ENCODE measurements at places on chromosomes 2 and 18.

GRCh38 chr2:215454519-215455246 is 18.8 kb upstream of the FN1 start:
- no peak for DNase-seq

DNA sequence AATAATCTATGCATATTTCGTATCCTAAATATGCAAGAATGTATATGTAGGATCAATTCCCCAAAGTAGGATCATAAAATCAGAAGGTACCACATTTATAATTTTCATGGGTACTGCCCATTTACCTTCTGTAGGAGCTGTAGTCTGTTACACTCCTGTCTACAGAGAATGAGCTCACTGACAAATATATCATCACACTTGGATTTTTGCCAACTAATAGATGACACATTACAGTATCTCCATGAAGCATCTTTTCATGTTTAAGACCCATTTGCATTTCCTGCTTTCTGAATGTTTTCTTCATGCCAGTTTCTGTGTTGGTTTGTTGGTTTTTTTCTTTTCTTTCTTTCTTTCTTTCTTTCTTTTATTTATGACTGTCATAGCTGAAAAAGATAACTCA is 70.9 kb upstream of the EML6 start:
- no peak for DNase-seq

GRCh38 chr2:118148809-118149208 is 60.5 kb downstream of the INSIG2 start:
- no peak for DNase-seq

- no peak for DNase-seq
Observed at GRCh38 chr18:39019989-39020388, 1454.4 kb upstream of the CELF4 start.

GRCh38 chr18:79585395-79586370 is 93.9 kb upstream of the CTDP1 start:
- DNase-seq, result no peak

DNA sequence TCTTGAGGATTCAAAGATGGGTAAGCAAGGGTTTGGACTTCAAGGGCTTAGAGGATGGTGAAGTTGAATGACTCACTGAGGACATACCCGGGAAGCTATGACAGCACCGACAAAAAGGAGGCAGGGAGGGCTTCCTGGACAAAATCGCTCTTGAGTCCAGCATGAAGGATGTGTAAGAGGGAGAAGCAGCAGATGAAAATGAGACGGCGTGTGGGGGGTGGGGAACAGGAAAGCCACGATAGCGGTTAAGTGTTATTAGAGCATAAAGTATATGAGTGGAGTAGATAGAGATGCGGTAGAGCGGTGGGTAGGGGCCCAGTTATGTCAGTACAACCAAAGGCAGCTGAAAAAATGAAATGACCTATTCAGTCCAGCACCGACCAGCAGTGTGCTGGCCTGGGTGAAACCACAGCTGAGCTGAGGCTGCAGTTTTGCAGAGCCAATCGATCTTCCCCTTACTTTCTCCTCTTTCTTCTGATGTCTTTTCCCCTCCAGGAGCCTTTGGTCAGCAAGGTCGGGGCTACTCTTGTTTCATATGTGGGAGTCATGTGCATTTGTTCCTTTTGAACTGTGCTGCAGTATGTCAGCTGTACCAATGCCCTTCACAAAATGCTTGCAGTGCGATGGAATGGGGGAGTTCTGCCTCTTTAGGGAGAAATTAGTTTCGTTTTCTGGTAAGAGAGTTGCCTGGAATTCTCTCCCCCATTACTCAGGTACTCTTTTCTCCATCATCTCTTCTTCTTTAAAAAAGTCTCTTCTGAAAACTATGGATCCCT is 2.0 kb upstream of the THUMPD2 start:
- no peak for DNase-seq

- DNase-seq, result no peak
Observed at GRCh38 chr2:159737917-159738296, 25.6 kb downstream of the MARCHF7 start.

DNA sequence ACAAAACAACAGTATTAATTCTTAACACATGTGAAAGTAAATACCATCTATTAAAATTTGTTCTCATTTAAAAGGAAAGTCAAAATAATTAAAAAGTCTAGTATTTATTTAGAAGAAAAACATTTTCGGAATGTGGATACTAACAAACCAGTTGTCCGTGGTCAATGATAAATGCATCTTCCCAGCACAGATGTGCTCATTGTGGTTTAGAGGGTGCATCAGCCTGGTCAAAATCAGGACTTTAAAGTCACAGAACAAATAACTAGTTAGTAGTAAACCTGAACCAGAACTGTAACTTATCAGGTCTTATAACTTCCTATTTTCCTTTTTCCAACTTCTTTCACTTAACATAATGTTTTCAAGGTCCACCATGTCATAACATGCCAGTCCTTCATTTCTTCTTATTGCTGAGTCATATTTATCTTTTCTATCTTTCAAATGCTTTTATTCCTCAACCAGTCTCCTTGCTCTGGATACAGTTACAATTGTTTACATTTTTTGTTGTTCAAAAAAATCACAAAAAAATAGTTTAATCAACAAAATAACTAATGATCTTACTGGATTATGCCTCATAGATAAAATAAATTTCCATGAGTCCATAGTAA is 55.8 kb downstream of the ID2 start:
- DNase-seq, result no peak

DNA sequence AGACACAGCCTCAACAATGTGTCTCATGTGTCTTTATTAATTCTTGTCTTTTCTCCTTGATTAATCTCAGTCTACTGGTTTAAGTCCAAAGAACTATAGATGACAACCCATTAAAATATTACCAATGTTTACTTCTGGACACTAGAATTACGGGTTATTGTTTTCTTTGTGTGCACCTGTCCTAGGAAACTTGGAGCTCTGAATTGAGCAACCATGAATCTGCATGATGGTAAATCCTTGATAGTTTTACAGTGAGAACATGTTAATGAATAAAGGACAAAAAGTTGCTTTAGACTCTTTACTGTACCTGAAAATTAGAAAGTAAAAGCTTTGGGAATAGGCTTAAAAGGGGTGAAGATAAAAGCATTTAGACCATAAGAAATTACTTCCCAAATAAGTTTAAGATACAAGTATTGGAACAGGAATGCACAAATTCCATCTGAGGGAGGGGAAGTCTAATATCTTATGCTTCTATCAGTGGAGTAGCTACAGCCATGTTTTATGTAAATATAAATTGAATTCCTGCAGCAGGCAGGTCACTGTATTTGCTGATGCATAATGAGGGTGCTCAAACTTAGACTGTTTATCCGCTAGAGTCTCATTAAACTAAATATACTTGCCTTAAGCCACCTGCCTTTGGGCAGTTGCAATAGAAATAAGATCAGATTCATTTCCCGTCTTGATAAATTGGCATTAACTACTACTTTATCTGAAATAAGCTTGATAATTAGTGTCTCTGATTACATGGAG is 603.7 kb upstream of the GCFC2 start:
- no peak for DNase-seq

DNA sequence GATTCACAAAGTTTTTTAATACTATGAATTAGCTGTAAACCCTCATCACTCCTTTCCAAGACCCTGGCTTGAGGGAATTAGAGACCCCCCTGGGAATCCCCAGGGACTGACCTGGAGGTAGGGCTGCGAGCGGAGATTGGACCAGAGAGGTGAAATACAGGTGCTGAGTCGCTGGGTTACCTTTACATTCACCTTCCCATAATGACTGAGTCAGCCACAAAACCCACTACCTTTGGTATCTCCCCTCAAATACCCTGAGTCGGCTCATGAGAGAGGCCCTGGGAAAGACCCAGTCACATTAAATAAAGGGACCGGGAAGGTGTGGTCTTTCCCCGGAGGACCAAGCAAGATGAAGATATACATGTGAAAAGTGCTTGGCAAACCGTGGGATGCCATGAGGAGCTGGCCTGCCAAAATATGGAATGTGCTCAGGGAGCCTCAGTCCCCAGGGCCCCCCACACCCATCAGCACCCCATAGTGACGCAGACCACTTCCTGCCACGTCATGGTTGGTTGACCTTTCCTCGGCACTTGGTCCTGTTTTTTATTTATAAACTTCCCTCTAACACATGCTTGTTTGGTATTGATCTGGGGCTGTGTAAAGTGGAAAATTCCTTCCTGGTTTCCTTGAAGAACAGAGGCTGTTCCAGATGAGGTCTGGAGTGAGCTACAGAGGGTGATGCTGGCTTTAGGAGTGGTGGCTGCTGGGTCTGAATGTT is 51.4 kb downstream of the IL1RL2 start:
- DNase-seq, result peak; percentile 64

DNA sequence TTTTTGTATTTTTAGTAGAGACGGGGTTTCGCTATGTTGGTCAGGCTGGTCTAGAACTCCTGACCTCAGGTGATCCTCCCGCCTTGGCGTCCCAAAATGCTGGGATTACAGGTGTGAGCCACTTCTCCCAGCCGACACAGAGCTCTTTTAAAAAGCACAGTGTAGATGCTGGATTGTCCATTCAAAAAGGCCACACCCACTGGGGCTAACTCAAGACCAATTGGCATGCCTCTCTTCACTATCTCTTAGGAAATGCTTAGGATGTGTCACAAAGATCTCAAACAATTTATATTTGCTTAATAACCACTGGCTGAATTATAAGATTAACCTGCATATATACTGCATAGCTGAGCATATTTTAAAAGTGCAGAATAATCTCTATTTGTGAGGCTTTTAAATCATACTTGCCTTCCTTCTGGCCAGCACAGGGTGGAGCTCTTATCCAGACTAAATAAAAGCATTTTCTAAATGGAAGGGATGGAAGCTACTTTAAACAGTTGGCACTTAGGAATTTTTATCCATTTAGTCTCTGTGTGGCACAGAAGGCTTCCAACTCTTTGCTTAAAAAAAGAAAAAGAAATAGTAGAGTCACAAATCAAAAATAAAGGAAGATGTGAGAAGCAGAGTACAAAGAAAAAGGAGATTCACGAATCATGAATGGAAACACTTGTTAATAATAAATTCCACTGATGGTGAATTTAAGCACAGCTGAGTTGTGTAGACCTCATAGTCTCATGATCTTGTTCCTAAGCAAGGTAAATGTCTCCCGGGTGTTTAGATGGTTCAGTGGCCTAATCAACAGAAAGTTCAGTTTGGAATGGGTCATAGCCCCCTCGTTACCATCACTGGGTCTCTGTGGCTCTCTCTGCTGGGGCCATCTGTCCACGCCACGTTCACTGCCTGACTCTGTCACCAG is 22.4 kb downstream of the CRYGD start:
- DNase-seq, result no peak

- no peak for DNase-seq
Observed at GRCh38 chr2:148922776-148923475, 47.9 kb downstream of the KIF5C start.

GRCh38 chr2:234764372-234764771 is 187.4 kb upstream of the SH3BP4 start:
- no peak for DNase-seq

DNA sequence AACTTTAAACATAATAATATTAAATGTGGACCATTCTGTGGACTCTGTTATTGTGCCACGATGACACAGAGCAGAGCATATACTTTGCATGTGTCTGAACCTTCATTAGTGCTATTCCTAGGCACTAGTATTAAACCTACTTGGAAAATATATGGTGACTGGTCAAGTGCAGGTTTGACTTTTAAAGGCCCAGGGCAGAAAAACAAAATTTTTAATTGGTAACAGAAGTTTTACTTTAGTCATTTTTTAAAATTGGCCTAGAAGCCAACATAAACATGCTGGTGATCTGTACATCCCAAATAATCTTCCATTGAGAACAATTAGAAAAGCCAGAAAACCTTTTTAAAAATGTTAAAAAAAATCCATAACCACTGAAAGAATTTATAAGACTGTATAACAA is 16.6 kb downstream of the LDAH start:
- no peak for DNase-seq

DNA sequence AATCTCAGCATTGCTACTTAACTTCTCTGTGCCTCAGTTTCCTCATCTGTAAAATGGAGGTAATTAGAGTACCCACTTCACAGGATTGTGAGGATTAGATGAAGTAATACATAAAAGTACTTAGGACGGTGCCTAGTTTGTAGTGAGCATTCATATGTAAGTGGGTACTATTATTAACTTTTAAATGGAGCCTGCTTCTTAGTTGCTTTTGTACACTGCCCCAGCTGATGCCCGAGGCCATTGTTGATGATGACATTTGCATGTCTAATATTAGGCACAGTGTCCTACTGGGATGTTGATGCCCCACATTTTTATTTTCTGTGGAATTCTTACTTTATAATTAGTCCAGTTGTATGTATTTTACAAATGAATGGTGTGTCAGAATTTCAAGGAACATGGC is 79.7 kb upstream of the STON1 start:
- no peak for DNase-seq

DNA sequence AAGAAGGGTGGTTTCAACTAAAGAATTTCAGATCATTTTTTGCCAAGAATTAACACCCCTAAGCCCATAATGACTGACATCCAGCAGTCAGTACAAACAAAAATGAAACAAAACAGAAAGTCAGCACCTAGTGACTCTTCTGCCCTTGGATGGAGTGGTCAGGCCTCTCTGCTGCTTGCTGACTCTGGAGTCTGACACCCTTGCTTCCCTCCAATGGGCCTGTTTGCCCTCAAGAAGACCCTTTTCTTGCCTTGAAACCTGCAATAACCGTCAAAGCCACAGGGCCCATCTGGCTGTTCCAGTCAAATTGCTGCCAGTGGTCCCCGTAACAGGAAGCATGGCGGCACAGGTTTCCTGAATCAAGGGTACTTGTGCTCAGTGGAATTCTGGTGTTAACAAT is 27.2 kb upstream of the CYTIP start:
- no peak for DNase-seq

DNA sequence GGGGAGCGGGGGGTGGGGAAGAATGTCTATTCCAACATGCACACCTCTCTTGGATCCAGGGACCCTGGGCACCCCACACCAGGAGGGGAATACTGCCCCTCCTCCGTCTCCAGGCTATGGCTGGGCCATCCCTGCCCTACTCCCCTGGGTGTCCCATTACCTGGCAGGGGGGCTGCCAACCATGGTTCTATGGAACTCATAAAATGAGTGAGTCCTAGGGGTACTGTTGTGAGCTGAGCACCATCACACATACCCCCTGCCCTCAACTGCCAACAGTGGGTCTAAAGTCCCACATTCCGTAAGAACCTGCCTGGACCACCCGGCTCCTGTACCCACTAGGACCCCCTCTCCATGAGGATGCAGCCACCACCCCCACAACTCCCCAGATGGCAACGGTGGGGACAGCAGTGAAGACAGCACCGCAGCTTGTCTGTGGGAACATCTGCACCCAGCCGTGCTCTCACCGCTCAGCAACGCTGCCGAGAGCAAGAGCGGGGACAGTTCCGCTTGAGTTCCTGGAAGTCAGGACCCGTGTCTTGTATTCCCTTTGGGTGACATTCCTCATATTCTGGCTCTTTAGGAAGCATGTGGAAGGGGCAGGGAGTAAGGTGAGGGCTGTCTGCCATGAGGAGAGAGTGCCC is 41.5 kb downstream of the BIN1 start:
- DNase-seq, result no peak

- no peak for DNase-seq
Observed at GRCh38 chr2:152352616-152353015, 17.6 kb downstream of the FMNL2 start.

- DNase-seq, result no peak
Observed at GRCh38 chr2:36823862-36824261, 127.4 kb downstream of the VIT start.

GRCh38 chr2:28958689-28959088 is 22.4 kb upstream of the TOGARAM2 start:
- DNase-seq, result peak; percentile 70

GRCh38 chr2:23718931-23719700 is 207.8 kb downstream of the ATAD2B start:
- no peak for DNase-seq
